AG09319 (cell line): ENCODE measurements at places on chromosomes 4 and X.

DNA sequence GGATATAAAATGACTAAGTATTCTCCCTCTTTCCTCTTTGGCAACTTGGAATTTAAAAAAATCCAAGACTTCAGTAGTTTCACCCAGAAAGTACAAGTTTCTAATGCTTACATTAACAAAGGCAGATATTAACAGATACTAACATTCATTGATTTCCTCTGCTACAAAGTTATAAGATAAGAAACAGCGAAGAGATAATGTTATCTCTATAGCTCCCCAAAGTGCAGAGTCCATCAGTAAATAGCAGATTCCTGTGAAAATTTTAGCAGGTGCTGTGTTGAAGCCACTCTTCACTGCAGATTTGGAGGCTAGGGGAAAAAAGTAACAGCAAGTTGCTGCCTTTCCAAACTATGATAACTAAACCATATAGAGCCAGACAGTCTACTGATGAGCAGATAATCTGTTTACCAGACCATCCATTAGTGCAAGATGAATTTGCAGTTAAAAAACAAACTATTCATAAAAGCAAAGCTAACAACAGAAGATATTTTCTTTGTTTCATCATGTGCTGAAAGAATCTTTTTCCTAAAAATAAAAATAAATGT lies 3.3 kb upstream of the CAMK2D start:
- no peak for DNase-seq

DNA sequence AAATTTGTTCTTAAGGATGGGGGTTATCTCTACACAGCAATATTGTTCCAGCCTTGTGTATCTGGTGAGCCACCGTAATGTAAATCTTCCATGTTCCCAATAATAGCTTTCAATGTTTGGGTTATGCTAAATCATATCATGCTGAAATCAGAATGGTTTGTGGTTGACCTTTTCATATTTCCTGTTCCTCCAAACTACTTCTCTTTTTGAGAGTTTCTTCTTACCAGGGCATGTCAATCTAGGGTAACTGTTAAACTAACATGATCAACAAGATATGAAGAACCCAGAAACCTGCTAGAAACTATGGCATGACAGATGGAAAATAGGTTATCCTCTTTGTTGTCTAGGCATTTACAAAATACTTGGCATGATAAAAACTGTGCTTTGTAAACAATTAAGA lies 22.0 kb downstream of the TNMD start:
- DNase-seq, result no peak

DNA sequence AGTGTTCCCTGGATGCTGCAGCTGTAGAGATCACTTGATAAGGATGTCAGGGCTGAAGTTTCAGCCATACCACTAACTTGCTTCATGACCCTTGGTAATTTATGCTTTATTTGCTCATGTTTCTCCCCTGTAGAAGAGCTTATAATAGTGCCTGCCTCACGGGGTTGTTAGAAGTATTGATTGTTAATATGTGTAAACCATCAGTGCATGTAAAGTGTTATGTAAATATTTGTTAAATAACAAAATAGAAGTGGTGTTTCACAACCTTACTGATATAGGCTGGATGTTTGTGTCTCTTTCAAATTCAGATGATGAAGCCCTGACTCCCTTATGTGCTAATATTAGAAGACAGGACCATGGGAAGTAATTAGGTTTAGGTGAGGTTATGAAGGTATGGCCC lies 1.5 kb upstream of the CXCL2 start:
- no peak for DNase-seq

GRCh38 chr4:27685091-27685490 lies 824.5 kb downstream of the STIM2 start:
- no peak for DNase-seq

DNA sequence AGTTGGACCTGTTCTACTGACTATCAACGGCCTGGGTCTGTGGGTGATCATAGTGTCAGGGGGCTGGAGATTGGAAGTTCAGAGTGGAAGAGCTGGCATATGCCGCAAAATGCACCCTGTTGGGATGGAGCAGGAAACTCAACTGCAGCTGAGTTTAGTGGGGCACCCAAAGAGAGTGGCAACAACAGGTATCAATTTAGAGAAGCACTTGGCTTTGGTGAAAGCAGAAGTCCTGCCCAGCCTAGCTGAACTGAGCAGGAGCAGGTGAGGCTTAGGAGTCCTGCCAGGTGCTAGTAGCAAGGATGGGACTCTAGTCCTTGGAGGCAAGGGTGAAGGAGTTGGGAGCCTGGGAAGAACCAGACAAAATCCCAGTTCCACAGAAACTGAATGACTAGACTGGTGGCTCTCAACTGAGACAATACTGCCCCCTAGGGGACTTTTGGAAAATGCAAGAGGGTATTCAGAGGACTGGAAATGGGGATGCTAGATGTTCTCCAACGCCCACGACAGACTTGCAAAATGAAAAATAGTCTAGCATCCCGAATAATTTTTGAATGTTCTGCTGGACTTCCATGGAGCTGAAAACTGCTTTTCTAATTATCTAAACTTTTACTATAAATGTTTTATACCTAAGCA lies 49.4 kb downstream of the RTL9 start:
- no peak for DNase-seq

GRCh38 chrX:131571348-131571747 lies 27.5 kb downstream of the OR13H1 start:
- DNase-seq, result no peak

DNA sequence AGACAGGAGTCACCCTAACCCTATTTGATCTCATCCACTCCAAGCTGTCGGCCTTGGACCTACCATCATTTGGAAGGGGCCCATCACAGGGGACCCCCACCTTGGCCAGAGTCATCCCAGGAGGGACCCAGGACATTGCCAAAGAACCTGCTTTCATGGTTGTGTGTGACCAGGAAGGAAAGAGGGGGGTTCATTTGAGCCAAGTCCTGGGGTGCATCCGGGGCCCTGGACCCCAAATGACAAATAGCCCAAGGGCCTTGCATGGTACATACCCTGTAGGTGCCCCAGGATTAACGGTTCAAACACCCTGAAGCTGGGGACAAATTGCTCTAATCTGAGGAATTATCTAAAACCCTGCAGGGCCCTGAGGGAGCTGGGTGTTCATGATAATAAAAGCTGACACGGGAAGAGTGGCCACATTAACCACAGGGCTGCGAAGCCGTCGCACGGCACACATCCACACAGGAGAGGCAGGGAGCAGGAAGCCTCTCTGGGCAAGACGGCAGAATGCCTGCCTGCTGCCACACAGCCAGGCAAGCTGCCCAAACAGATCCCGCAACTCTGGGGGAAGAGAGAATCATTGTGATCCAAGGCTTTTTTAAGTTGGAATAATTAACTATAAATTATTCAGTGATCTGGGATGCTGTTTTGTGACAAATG lies 28.2 kb upstream of the PPP2R2C start:
- no peak for DNase-seq

- DNase-seq, result no peak
Observed at GRCh38 chrX:78387364-78387763, 60.0 kb upstream of the CYSLTR1 start.
